Substantia nigra (tissue), 51 donors: ENCODE measurements at places on chromosomes 3 and 15.

DNA sequence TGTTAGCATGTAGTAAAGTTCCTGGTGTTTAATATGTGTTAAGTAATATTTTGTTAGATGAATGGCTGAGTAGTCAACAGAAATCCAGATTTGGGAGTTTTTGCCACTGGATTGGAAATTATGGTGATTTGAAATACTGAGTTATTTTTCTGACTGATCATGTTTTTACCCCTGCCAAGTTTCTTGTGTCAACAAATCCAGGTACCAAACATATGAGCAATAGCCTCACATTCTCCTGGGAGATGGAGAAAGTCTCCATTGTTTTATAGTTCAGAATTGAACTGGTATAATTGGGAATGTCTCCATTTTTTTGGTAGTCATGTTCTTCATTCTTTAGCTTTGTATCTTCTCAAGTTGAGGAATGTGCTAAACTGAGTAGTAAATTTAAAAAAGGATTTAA, 767.2 kb upstream of the LMCD1 start:
- no peak for DNase-seq

GRCh38 chr15:81575436-81576123, 201.6 kb upstream of the TMC3 start:
- no peak for DNase-seq

- no peak for DNase-seq
These were observed 19.5 kb downstream of the SIAH2 start for GRCh38 chr3:150743508-150743907.

GRCh38 chr15:82966671-82967071, 14.2 kb upstream of the HOMER2 start:
- DNase-seq = no peak

DNA sequence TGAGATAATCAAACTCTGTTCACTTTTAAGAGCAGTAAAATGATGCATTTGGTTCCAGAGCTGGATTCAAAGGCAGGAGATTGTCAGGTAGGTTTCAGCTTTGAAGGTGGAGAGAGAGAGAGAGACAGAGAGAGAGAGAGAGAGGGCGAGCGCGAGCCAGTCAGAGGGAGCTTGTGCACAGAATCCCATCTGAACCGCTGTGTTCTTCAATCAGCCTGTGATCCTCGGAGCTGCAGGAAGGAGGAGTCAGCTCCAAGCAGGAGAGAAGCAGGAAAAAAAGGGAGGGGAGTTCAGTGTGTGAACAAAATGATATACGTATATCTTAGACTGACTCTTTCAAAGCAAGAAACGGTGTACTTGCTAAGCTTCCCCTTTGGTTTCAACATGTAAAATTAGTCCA, at the start of gene GPR149:
TSS of gene GPR149 (minus strand) at position 177 of the 400 bp plus-strand sequence. CDS start 575 bp downstream, outside the sequence.
- no peak for DNase-seq

DNA sequence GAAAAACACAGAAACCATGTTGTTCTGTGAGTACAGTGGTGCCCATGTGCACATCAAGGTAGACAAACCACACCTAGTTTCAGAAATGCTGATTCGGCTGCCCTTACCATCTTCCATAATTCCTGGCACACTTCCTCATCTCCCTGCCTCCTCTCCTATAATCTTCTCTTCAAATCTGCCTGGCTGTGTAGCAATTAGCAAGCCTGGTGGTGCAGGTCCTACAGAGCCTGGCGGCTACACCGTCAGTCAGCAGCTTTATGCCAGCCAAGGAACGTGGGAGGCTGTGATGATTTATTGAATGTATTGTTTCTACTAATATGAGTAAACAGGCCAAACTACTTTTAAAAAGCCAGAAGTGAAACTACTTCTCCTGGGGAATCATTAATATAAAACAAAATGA, 106.8 kb downstream of the SEMA6D start:
- no peak for DNase-seq

DNA sequence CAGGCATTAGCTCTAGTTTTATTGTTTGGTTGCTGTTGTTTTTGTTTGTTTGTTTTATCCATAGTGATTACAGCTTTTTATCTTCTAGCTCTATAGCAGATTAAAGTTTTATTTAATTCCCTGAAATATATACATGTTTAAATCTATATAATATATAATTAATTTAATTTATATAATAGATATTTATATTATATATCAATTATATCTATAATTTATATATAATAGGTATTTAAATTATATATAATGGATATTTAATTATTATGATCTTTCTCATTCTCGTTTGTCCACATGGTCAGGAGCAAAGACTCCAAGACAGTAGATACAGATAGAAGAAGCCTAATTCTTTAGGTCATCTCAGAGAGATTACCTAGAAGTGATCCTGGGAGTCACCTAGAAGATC, 238.8 kb upstream of the GPR149 start:
- DNase-seq = no peak

DNA sequence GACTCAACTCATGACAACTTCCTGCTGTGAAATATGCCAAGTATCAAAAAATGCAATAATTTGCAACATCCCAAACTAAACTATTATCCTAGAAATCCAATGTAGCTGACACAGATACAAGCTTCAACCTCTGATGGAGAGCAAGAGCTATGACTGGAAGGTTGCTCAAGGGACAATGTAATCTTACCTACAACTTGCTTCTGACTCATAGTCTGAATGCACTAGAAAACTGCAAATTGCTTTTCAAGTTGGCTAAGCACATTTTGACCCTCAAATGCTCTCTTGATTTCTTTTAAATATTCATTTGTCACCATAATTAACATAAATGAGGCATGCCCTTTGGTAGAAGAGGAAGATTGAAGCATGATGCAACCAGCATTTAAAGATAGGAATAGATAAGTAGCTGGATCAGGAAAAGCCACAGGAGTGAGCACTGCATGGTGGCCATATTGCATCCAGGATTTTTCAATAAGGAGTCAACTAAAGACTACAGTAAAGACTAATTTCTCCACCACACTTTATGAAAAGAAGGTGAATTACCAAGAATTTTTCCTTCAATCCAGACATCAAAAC, 630.8 kb upstream of the GBE1 start:
- no peak for DNase-seq

- DNase-seq = no peak
These were observed 28.0 kb downstream of the TFG start for GRCh38 chr3:100737334-100737733.

DNA sequence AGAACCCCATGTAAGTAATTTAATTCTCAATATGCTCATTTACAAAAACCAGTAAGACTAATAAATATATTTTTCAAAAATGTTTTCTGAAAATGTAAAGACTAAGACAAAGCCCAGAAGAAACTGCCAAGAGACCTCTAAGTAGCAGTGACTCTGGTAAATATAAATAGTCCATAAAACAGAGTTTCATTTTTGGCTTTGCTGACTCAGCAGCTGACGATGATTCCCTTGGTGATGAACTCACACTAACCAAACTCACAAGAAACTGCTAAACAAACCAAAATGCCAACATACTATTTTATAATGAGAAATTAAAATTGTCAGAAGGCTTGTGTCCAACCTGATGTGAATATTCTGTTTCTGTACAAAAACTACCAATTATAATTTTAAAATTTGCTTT, 31.5 kb upstream of the IMPG2 start:
- no peak for DNase-seq

DNA sequence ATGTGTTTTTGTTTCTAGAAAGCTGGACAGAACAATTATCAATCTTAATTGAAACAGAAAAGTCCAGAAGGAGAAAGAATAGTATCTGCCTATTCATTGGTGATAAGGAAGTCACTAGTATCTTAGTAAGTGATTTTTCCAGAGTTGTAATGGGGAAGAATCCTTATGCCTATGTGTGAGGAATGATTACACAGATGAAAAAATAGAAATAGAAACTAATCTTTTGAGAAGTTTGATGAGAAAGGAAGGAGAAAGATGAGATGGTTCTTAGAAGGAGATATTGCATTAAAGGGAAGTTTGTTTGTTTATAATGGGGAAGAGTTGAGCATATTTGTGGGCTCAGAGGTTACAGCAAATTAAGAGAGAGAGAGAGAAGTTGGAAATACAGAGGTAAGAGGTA, 42.7 kb upstream of the CBLB start:
- DNase-seq = no peak

DNA sequence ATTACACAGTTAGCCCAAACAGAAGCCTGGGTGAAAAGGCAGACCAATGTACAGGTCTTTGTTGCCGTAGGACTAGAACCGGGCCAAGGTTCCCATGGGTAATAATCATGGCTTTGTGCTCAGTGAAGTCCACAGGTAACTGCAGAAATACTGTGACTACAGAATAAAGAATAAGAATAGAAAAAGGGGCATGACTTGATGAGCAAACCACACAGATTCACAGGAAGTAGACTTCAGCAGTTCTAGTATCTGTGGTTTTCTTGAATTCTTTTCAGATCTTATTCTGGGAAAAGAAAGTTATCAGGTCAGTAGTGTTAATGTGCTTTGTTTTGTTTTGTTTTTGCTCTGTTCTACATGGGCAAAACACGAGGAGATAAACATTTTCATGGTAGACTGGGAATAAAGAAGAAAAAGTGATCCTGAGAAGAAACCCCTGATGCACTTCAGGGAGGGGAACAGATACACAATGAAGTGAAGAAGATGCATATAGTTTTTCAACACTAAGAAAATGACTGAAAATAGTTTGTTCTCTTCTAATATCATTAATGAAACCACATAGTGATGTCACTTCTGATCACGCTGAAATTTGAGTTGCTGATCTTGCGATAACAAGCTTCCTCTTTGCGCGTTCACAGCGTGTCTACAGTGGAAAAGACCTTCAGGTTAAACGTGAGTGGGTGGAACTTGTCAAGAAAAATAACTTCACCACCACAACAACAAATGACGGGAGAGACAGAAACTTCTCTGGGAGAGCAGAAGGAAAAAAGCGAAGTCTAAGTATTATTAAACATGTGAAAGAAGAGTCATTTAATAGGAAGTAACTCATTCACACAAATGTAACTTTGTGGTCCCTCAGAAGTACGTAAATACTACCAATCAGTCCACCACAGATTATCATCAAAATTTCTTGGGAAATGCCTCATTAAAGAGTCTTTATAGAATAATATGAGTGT, 315.8 kb upstream of the SATB1 start:
- no peak for DNase-seq

DNA sequence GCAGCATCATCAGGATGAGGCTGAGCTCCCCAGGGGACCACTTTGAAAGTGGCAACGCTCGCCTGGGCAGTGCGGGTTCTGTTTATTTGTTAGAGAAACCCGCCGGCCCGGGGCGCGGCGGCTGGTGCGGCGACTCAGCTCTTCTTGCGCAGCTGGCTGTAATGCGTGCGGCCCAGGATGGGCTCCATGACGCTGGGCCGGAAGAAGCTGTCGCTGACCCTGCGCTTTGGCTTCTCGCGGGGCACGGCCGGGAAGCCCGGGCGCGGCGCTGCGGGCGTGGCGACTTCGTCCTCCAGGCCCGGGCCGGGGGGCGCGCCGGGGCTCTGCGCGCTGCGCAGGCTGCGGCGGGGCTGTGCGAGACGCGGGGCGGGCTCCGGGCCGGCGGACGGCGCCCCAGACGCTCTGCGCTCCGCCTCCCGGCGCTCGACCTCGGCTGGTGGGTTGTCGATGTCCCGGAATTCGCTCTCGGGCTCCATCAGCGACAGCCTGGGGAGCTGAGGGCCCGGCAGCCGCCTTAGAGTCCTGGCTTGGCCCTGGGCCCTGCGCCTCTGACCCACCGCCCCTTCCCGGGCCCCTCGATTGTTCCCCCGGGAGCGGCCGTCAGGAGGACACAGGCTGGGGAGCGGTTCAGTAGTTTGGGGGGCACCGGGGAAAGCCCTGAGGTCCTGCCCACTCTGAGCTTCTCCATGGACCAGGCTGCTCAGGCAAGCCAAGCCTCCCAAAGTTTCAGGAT, 10.3 kb upstream of the KIF7 start:
- peak; percentile 16 for DNase-seq

- no peak for DNase-seq
These were observed 4.1 kb upstream of the UTS2B start for GRCh38 chr3:191334346-191334893.

- no peak for DNase-seq
These were observed 68.0 kb upstream of the BOC start for GRCh38 chr3:113143353-113143752.

DNA sequence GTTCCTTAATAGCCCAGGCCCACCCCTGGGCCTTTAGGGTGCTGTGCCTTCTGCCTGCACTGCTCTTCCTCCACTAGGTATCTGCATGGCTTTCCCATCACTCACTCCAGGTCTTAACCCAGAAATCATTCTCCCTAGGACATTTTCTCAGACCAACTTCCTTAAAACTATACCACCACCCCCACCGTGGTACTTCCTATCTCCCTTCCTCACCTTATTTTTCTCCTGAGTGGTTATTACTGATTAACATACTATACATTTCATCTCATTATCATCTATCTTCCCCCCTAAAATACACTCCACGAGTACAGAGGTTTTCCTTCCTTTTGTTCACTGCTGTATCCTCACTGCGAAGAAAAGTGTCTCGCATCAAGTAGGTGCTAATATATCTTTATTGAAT, 115.2 kb downstream of the ANO10 start:
- DNase-seq = no peak

DNA sequence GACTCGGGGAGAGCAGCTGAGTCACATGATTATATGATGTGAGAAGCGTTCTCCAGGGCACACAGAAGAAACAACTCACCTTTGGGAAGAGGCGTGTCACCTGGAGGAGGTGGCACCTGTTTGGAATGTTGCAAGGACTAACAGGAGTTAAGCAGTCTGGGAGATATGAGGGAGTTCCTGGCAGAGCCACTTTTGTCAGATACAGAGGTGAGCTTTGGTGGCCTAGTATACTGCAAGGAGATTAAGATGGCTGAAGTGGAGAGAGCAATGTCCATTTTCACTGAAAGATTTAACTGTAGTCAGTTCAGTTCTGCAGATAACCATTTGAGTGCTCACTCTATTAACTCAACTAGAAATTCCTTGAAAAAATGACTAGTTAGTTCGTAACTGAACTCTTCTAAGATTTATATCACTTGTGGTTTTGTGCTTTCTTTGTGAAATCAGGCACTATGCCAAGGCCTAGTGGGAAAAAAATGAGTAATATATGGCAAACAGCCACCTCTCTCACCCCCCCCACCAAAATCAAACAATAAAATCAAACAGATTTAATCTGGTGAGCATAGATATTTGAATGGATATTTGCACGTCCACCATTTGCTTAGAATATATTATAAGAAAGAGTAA, 61.3 kb downstream of the CRYBG3 start:
- DNase-seq = no peak

- DNase-seq = no peak
These were observed 15.5 kb downstream of the ZIC4 start for GRCh38 chr3:147390589-147391569.

- no peak for DNase-seq
These were observed 148.4 kb downstream of the RTP4 start for GRCh38 chr3:187516446-187517185.
